Activated CD4-positive, alpha-beta T cell treated with anti-CD3 and anti-CD28 coated beads, Interleukin-2, amount 10 ng/mL, durations not matched to agents 7 days and 5 days (primary cell): ENCODE measurements at places on chromosomes 5 and 9.

DNA sequence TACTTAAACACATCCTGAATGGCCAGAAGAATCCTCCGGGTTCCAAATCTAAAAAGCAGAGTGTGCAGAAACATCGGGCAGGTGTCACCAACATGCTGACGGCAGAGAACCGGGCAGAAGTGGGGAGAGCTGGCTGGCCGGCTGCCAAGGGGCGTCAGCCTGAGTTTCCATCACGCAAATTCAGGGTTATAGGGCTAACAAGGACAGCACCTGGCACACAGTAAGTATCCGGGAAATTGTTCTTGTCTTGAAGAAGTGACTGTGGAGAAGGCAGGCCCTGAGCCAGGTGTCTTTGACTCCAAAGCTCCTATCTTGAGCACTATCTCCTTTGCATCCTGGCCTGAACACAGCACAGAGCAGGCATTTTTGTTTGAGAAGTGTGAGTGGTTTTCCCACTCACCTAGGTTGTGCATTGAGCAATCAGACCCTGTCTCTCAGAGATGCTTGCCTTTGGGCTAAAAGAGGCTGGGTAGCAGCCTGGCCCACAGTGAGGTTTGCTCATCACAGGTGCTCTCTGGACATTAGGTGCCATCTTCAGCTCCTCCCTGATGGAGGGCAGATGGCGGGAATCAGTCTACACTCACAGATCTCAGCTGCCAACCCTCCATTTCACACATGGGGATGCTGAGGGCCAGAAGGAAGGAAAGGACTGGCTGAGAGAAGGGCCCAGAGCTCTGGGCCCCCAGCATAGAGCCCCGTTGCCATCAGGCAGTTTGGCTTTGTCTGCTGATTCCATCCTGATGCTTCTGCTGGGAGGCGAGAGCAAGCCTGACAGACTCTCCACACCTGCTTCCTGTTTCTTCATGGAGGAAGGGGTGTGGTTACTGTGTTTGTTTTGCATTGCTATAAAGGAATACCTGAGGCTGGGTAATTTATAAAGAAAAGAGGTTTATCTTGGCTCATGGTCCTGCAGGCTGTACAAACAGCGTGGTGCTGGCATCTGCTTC, 52.8 kb downstream of the WHRN start:
- peaks cover 3% of the 10 kb centered on the region for H3K36me3 ChIP-seq
- peaks cover 20% of the 10 kb centered on the region for H3K4me1 ChIP-seq
- no peaks in the 10 kb centered on the region for H3K27me3 ChIP-seq
- no peak overlapping the region for H3K4me3 ChIP-seq

GRCh38 chr5:83353774-83354173, 117.8 kb upstream of the VCAN start:
- H3K27ac ChIP-seq, result no peak overlapping the region
- no peak overlapping the region for H3K4me3 ChIP-seq
- peaks cover 2% of the 10 kb centered on the region for H3K36me3 ChIP-seq
- DNase-seq, result no peak
- no peaks in the 10 kb centered on the region for H3K4me1 ChIP-seq

GRCh38 chr9:105842023-105842644, 147.8 kb downstream of the TMEM38B start:
- no peaks in the 10 kb centered on the region for H3K4me1 ChIP-seq
- no peak overlapping the region for H3K4me3 ChIP-seq
- peak; percentile 50 for DNase-seq
- H3K27me3 ChIP-seq, result no peaks in the 10 kb centered on the region

DNA sequence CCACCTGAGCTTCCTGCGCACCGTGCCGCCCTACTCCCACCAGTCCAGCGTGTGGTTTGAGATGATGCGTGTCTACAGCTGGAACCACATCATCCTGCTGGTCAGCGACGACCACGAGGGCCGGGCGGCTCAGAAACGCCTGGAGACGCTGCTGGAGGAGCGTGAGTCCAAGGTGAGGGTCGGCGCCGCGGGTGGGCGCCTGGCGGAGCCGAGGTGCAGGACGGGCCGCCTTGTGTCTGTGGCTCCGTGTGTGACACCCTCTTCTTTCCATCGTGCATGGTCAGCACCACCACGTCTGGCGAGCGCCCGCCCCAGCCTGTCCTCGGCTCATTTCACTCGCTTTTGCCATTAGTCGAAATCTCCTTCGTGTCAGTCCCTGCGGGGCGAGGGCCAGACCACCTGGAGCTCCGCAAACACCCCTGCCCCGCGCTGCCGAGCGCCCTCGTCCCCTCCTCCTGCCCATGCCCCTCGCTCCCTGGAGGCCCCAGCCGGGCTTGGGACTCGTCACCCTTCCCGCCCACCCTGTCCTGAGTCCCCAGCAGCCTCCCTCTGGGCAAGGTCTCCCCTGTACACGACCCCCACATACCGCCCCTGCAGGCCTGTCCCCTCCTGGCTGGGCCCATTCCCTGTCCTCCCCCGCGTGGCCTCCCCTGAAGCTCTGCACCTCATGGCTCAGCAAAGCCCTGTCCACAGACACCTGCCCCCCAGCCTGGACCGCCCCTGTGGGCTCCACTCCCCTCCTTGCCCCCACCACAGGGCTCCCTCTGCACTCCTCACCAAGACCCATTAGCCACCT, 7.0 kb downstream of the GRIN1 start:
- no peak for DNase-seq
- H3K4me3 ChIP-seq, result no peak overlapping the region
- peaks cover 7% of the 10 kb centered on the region for H3K4me1 ChIP-seq
- H3K27ac ChIP-seq, result no peak overlapping the region
- H3K36me3 ChIP-seq, result no peaks in the 10 kb centered on the region

DNA sequence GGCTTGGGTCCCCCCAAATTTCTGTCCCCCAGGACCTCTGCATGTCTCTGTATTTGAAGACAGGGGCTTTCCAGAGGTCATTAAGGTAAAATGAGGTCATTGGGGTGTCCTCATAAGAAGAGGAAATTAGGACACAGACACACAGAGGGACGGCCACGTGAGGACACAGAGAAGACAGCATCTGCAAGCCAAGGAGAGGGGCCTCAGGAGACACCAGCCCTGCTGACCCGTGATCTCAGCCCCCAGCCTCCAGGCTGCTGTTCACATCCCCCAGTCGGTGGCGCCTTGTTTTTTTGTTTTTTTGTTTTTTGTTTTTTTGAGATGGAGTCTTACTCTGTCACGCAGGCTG, 1.2 kb upstream of the CCDC183 start:
- no peak overlapping the region for H3K4me3 ChIP-seq
- peaks cover 6% of the 10 kb centered on the region for H3K36me3 ChIP-seq
- DNase-seq, result no peak
- H3K4me1 ChIP-seq, result peaks cover 25% of the 10 kb centered on the region
- H3K27ac ChIP-seq, result no peak overlapping the region
- H3K27me3 ChIP-seq, result peaks cover 13% of the 10 kb centered on the region

GRCh38 chr9:121261755-121262154, 6.2 kb upstream of the GSN start:
- DNase-seq, result no peak
- H3K4me3 ChIP-seq, result no peak overlapping the region
- no peaks in the 10 kb centered on the region for H3K36me3 ChIP-seq
- no peaks in the 10 kb centered on the region for H3K4me1 ChIP-seq
- H3K27ac ChIP-seq, result no peak overlapping the region
- H3K27me3 ChIP-seq, result peaks cover 4% of the 10 kb centered on the region

DNA sequence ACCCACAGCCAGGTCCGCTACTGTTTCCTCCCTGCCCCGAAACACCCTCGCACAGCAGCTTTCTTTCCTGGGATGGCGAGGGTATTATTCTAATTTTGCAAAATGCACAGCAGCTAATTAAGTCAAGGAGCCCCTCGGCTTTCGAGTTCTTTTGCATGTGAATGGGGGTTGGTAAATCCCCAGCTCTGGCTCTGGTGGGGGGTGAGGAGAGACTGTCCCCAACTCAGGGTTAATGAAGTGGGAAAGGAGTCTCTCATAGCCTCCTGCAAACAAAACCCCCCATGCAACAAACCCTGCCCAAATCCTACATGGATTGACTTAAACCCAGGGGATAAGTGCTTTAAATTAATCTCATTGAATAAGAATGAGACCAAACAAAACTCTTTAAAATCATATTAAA, 8.8 kb downstream of the BARHL1 start:
- H3K4me3 ChIP-seq, result no peak overlapping the region
- H3K27ac ChIP-seq, result peak overlapping the region; percentile 19
- DNase-seq, result no peak
- H3K27me3 ChIP-seq, result peaks cover 48% of the 10 kb centered on the region
- H3K36me3 ChIP-seq, result peaks cover 1% of the 10 kb centered on the region

DNA sequence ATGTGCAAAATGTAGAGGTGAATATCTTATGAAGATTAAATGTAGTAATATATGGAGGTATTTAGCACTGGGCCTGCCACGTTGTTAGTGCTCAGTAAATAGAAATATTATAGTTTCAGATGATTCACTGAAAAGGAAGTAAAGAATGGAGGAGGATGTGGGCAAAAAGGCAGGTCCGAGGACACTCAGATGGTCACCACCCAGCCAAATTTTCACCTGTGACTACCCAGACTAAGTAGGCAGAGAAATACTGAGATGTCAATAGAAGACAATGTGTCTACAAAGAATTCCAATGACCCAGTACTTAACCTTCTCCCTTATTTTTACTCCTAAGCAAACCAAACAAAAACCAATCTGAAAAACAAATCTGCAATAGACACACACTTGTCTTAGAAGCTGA, 70.3 kb upstream of the ATP10B start:
- no peaks in the 10 kb centered on the region for H3K36me3 ChIP-seq
- no peak overlapping the region for H3K4me3 ChIP-seq
- no peak overlapping the region for H3K27ac ChIP-seq

DNA sequence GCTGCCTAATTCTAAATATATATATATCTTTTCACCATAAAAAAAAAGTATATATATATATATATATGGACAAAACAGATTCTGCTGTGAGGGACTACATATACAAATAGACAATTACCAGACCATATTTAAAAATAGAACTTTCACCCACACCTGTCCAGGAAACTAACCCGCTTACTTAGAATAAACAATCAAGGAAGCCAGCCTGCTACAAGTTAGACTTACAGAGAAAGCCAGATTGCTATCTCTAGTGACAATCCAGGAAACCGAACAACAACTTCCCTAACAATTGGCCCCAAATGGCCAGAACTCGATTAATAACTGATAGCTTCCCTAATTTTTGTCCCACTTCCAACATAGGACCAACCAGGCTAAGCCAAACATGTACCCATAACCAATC, 5.9 kb downstream of the GLDC start:
- H3K4me3 ChIP-seq, result no peak overlapping the region
- H3K27ac ChIP-seq, result no peak overlapping the region
- peaks cover 50% of the 10 kb centered on the region for H3K27me3 ChIP-seq

- H3K27me3 ChIP-seq, result peaks cover 2% of the 10 kb centered on the region
- no peak overlapping the region for H3K27ac ChIP-seq
- no peaks in the 10 kb centered on the region for H3K4me1 ChIP-seq
- H3K4me3 ChIP-seq, result no peak overlapping the region
- no peak for DNase-seq
Observed at GRCh38 chr9:84924266-84924665, 254.7 kb downstream of the NTRK2 start.

GRCh38 chr5:446066-446882, 3.3 kb downstream of the EXOC3 start:
- DNase-seq, result no peak
- no peak overlapping the region for H3K4me3 ChIP-seq
- H3K36me3 ChIP-seq, result peaks cover 51% of the 10 kb centered on the region
- H3K27me3 ChIP-seq, result no peaks in the 10 kb centered on the region
- H3K27ac ChIP-seq, result peak overlapping the region; percentile 79
- H3K4me1 ChIP-seq, result peaks cover 47% of the 10 kb centered on the region

DNA sequence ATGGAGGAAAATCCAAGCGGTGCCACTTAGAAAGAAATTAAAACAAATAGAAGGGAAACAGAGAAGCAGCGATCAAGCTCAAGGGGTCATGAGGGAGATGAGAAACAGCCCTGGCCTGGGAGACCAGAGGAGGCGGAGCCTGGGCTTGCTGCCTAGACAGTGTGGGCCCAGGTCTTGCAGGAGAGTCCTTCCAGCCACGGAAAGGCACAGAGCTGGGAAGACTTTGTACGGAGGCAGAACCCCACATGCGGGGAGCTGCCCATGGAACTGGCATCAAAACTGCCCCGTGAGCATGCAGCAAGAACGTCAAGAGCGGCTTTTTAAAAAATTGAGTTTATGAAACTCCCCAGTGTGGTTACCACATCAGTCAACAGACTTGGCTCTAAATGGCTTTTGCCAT, 119.4 kb downstream of the IRX1 start:
- no peak overlapping the region for H3K27ac ChIP-seq
- H3K4me1 ChIP-seq, result no peaks in the 10 kb centered on the region
- H3K4me3 ChIP-seq, result no peak overlapping the region
- DNase-seq, result no peak

DNA sequence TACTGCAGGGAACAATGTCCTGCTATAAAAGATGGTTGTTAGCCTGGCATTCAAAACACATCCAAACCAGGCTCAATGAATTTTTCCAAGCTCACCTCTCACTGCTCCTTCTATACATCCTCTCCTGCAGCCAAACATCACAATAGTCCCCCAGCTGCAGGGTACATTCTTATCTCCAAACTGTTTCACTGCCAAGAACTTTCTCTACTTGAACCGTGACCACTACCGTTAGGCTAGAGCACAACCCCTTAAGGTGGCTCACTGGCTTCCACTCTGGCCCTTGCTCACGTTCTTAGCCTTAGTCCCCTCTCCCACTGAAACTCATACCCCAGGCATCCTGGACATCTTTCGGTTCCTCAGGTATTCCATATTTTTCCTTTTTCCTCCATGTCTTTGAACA, 29.0 kb upstream of the ANXA6 start:
- no peak overlapping the region for H3K4me3 ChIP-seq
- peaks cover 69% of the 10 kb centered on the region for H3K36me3 ChIP-seq

DNA sequence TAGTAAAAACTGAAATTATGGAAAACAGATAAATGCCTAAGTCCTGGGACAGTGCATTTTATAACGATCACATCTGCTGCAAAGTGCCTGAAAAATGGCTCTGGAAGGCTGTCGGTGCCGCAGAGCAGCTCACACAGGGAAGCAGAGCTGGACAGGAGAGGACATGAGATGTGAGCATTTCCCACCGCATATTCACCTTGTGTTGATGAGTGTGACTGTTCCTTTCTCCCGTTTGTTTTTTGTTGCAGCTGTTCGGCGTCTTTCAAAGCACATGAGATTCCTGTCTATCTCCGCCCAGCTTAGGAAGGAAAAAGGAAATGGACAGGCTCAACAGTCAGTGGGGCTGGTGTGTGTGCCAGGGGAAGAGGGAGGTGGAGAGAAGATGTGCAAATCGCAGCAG, 164.9 kb upstream of the SEMA6A start:
- DNase-seq, result no peak
- H3K27ac ChIP-seq, result no peak overlapping the region
- H3K4me3 ChIP-seq, result no peak overlapping the region
- no peaks in the 10 kb centered on the region for H3K36me3 ChIP-seq
- H3K27me3 ChIP-seq, result no peaks in the 10 kb centered on the region
